ENCODE measurements at places on chromosomes 5 and 9.

DNA sequence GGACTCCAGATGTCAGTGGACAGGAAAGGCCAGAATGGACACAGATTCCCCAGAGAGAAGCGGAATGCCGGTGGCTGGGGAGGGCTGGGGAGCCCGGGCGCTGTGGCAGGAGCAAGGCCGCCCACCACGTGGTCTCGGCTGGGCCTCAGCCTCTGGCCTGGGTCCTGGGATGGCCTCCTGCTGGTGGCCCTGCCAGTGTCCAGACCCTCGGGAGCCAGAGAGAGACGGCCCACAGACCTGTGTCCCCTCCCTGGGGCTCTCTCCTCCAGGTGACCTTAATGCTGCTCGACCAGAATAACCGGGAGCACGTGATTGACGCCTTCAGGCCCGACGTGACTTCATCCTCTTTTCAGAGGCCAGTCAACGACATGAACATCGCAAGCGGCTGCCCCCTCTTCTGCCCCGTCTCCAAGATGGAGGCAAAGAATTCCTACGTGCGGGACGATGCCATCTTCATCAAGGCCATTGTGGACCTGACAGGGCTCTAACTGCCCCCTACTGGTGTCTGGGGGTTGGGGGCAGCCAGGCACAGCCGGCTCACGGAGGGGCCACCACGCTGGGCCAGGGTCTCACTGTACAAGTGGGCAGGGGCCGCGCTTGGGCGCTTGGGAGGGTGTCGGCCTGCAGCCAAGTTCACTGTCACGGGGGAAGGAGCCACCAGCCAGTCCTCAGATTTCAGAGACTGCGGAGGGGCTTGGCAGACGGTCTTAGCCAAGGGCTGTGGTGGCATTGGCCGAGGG is 19.0 kb downstream of the FBXW5 start:
- no peak for DNase-seq

DNA sequence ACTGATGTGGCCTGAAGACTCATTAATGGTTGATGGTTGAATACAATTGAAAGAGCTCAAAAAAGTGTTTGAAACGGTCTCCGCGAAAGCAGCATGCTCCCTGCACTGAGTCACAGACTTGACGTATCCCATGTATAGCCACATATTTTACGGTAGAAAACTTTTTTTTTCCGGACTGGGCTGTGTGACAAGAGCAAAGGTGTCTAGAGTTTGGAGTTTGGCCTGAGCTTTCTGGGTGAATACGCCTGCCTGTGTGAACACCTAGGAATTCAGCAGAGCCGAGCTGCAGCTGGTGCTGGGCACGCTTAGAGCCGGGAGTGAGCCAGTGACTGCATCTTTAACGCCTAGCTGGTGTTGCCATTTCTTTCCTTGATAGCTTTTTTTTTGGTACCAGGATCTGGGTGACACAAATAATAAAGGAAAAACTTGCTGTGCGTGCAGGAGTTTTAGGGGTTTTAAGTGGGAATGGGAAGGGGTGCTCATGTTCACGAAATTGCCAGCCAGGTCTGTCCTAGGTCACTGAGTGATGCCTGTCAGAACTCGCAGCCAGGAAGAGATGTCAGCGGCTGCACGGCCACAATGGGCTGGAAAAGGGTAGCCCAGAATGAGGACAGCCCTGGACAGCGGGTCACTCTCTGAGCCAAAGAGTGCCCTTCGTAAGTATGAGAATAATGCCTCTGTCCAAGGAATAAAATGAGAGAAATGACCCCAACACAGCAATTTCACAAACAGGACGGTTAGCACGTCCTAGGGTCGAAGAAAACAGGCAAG is 51.7 kb downstream of the PSMB7 start:
- no peak for DNase-seq

- no peak for DNase-seq
These were observed 20.0 kb upstream of the TIFAB start for GRCh38 chr5:135472141-135472540.

DNA sequence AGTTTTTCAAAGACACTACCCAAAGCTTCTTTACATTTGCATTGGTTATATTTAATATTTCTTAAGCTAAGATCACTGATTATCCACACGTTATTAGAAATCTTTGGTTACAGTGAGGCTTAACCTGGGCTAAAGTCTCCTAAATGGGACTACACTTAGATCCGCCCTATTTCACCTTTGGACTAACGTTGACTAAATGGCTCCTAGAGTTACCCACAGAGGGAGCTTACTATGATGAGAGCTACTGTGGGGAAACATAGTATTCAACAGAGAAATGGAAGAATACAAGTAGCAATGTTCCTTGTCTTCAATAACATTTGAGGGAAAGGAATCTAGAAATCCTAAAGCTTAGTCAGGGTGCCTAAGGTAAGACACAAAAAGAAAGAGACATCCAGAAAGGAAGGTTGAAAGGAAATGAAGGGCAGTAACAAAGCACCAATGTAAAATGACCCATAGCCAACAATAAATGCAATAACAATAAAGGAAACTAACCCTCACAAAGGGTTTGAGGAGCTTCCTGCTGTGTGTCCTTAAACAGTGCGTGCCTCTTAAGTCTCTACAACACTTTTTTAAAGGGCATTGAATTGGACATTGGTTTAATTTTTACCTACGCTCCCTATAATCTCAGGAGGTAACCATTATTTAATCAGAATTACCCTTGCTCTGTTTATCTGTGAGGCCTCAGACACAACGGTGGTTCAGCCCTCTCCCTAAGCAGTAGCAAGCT is 217.1 kb downstream of the PJA2 start:
- DNase-seq, result no peak

- DNase-seq, result no peak
These were observed 50.3 kb downstream of the MAN2A1 start for GRCh38 chr5:109739741-109740728.

DNA sequence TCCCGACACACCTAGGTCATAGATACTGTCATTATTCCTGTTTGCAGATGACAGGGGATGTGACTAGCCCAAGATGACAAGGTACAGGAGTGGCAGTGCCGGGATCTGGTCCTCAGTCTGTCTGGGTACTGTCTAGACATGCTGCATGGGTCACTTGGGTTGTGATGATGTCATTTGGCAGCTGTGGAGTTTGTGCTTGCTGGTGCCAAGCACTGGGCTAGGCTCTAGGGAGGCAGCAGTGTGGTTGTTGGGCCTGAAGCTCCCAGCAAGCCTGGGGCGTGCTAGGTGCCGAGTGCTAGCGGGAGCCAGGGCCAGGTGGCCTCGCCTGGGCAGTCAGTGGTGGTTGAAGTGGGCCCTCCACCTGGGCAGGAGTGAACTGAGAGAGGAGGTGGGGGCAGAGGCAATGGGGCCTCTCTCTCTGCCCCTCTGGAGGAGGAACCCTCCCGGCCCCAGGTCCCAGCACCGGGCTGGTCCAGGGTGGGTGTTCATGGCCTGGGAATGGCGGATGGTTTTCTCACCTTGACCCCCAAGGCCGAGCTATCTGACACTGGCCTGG is 8.8 kb upstream of the ASB6 start:
- no peak for DNase-seq

DNA sequence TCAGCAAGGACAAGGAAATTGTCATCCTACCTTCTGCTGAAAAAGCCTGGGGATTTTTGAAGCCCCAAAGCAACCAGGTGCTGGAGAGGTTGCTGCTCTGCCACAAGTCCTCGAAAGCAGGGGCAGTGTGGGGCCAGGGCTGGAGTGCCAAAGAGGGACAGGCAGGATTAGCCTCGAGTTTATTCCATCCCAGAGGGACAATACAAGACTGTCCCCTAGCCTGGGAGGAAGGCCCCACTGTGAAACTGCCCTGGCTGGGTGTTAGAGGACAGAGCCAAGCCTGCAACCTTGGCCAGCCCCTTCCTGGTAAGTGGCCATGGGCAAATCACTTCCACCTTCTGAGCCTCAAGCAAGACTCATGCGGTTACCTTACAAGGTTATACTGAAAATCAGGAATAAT is 55.1 kb downstream of the WHRN start:
- DNase-seq, result no peak

DNA sequence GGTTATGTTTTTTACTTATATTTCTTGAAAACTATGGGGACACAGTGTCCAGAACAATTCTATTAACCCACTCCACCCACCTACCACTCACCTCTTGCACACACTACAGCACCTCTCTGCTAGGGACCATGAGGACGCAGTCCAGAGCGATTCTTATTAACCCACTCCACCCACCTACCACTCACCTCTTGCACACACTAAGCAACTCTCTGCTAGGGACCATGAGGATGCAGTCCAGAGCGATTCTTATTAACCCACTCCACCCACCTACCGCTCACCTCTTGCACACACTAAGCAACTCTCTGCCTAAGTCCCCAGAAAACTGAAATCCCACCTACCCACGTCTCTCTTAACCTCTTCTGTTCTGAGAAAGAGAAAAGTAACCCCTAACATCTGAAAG is 2.2 kb upstream of the SHROOM1 start:
- DNase-seq, result no peak

All from cortex of kidney (tissue), 1 donor.